NCI-H2029 treated with DMSO at 0.1 percent for 48 hours (cell line): ENCODE measurements at places on chromosomes 2 and 18.

- no peak for DNase-seq
Measured at GRCh38 chr18:54975598-54975997, 16.3 kb upstream of the CCDC68 start.

GRCh38 chr18:32629981-32630700 is 142.7 kb downstream of the KLHL14 start:
- DNase-seq: no peak

- no peak for DNase-seq
Measured at GRCh38 chr2:20668451-20668850, 1.5 kb downstream of the GDF7 start.

DNA sequence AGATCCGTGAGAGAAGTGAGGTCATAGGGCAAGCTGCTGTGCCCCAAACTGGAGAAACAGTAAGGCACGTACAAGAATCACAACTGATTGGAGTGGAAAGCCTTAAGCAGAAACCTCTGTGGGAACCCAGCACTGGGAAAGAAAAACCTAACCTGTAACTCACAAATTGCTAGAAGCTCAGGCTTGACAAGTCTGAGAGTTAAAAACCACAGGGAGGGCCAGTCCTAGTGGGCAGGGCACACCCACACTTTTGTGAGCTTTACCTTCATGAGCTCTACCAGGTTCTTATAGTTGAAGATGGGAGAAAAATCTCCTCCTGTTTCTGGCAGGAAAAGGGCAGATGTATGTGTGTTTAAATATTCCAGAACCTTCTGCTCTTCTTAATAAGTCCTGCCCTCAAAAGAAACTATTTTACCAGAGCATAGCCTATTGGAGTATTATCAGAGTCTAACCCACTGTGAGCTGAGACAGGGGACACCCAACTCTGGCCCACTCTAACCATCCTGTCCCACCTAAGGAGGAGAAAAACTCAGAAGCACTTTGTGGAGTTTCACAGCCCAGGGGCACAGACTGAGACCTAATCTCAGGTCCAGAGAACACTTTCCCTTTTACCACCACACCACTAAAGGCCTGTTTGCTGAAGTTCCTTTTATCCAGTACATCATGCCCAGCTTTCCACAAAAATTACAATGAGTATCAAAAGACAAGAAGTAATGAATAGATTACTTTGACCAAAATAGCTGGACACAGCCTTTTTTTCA is 1265.7 kb upstream of the CHAC2 start:
- no peak for DNase-seq

DNA sequence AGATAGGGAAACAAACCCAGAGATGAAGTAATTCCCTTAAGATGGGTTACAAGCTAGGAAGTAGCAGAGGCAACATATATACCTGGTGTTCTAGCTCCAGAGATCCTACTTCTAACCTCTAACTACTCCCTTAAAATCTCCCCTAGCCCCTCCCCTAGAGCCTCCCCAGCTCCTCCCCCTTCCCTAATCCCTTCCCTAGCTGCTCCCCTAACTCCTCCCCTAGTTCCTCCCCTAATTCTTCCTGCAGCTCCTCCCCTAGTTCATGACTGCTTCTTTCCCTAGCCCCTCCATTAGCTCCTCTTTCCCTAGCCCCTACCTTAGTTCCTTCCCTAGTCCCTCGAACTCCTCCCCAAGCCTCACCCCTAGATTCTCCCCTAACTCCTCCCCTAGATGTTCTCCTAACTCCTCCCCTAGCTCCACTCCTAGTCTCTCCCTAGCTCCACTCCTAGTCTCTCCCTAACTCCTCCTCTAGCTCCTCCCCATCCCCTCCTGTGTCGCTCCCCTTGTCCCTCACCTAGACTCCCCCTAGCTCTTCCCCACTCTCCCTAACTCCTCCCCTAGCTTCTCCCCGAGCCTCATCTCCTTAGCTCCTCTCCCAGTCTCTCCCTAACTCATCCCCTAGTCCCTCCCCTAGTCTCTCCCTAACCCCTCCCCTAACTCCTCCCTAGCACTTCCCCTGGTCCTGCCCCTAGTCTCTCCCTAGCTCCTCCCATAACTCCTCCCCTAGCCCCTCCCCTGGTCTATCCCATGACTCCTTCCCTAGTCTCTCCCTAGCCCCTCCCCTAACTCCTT is 108.9 kb downstream of the CD226 start:
- DNase-seq: no peak

- no peak for DNase-seq
Measured at GRCh38 chr2:64945973-64946768, 43.0 kb upstream of the SLC1A4 start.

DNA sequence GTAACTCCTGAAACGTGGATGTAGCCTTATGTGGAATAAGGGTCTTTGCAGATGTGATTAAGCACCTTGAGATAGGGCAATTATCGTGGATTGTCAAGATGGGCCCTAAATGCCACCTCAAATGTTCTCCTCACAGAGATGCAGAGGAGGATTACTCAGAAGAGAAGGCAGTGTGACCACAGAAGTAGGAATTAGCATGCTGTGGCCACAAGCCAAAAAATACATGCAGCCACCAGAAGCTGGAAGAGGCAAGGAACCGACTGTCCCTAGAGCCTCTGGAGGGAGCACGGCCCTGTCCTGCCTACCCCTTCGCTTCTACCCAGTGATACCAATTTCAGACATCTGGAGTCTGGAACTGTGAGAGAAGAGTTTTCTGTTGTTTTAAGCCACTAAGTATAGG is 47.3 kb upstream of the MGAT5 start:
- no peak for DNase-seq

DNA sequence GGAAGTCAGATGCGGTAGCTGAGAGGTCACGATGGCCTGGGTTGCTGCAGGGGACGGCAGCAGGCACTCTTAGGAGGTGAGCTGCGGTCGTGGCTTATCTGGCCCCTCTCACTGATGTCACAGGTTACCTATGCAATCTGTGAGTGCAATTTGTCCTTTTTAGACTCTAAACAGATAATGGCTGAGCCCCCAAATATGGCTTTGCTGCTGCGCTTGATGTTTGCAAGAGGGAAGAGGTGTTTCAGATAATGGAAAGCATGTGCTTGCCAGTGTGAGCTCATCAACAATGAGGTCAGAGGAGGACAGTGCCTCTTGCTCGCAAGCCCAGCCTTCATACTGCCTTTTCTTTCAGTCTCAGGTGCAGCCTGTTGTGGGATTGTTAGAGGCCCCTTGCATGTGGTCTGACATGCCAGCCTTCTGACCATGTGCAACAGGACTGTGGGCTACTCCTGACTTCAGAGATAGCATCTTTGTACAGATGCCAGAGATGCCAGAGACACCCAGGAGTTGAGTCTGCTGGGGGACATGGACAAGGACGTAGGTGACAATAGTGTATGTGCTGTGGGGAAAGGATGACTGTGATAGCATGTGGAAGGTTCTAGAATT is 151.3 kb downstream of the TANC1 start:
- DNase-seq: no peak

- no peak for DNase-seq
Measured at GRCh38 chr2:229254206-229254605, 16.9 kb downstream of the PID1 start.

DNA sequence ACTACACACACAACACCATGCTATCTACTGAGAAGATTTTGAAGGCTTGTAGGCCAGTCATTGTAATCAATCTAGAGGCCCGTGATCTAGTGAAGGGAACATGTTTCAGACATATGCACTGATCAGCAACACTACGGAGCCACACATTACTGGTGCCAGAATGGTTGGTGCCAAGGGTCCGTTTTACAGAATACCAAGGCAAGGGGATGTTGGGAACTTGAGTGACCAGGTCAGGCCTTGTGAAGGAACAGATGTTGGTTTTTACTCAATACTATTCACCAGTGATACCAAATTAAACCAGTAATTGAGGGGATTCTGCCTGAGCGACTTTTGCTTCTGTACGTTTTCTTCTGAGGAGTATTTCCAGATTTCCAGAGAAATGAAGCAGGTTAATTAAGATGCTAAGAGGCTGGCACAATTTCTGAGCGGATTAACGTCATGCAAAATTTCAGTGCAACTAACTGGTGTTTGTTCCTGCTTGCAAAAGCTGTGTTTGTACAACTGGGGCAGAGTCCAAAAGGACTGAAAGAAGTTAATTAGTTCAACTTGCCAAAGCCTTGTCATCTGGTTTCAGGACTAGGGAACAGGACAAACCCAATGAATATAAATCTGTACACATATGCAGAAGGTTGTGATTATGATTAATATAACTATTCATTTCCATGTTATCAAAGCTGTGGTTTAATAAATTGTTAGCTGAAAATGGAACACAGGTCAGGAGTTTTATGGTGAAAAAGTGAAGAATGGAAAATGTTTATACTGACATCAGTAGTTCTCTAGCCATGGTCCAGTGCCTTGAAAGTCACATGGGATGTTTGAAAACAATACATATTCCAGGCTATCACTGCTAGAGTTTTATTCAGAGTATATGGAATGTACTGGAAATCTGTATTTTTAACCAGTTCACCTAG is 432.1 kb upstream of the DCC start:
- DNase-seq: no peak

GRCh38 chr2:85796341-85797262 is 42.8 kb downstream of the ATOH8 start:
- DNase-seq: no peak

DNA sequence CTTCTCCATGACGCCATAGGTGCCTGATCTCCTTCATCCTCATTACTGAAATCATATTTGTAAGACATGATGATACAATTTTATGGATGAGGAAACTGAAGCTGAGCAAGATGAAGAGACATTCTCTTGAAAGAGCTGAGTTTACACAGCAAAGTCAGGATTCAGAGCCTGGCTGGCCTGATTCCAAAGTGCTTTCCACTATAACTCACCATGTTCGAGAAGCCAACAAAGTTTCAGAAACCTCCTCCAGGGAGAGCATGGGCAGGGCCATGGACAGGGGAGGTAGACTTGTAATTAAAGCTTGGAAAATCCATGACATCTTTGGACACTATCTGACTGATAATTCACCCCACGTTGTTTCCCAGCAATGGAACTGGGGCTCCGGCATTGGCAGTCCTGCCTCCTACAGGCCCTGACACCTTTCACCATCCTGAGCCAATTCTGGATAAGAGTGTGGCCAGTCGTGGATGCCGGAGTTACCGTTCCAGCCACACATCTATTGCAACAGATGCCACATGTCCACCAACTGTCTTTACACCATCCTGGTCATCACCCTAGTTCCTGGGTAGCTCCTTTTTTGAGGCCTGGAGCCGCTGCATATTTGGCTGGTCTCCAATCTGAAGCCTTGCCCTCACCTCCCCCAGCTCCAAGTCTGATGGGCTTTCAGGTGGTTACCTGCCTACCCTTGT is 85.0 kb upstream of the PPP1CB start:
- no peak for DNase-seq

- DNase-seq: peak; percentile 76
Measured at GRCh38 chr2:229273723-229274338, 2.7 kb upstream of the PID1 start.

DNA sequence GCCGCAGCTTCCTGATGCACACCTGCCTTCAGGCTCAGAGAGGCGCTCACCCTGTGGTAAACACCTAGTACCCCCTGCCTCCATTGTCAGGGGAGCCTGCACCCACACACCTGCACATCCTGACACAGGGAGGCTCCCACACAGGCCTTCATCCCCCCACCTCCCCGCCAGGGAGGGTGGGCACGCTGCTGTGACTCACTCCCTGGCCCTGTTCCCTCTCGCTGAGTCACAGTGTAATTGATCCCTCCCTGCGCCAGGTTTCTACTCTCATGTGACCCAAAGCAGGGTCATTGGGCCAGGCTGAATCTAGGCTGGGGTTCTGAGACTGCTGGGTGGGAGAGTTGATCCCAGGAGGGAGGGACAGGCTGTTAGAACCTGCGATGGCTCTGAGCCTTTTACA is 8.5 kb upstream of the CELF4 start:
- no peak for DNase-seq

DNA sequence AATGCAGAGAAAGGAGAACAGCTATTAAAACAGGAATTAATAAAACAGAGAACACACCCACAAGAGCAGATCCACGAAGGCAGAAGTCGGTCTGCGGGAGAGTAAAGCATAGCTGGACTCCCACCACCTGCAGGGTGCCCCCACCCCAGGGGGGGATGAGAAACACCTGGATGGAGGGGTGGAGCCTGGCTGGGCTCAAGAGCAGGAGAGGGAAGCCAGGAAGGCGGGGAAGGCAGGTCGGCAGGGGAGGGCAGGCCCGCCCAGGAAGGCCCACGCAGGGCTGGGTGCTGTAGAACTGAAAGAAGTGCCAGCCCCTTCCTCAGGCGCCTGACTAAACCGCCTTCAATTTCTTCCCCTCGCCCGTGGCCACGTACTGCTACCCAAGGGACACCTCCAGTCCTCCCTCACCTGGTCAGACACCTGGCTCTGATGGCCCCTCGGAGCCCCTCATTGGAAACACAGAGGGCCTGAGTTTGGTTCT is 175.4 kb downstream of the HDAC4 start:
- no peak for DNase-seq
